ENCODE measurements at places on chromosomes 4 and X.

- peak; percentile 60 for DNase-seq
Observed at GRCh38 chrX:68732906-68733493, 85.5 kb downstream of the STARD8 start.

DNA sequence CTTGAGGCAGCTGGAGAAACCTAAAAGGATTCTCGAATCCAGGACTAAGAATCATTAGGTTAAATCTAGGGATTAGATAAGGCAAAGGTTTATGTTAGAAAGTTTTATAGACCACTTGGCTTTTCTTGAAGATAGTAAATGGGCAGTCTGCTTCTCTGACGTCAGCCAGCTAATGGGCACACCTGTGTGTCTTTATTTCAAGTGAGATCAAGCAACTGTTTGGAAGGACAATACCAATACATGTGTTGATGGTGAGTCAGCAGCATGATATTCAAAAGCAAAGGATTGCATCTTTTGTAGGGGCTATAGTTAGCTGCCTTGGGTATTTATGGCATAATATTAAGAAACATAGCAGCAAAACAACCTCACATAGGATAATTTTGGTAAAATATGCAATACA lies 46.5 kb upstream of the GRPR start:
- DNase-seq = no peak

GRCh38 chr4:10099499-10100325 lies 16.9 kb downstream of the WDR1 start:
- DNase-seq = peak; percentile 83

DNA sequence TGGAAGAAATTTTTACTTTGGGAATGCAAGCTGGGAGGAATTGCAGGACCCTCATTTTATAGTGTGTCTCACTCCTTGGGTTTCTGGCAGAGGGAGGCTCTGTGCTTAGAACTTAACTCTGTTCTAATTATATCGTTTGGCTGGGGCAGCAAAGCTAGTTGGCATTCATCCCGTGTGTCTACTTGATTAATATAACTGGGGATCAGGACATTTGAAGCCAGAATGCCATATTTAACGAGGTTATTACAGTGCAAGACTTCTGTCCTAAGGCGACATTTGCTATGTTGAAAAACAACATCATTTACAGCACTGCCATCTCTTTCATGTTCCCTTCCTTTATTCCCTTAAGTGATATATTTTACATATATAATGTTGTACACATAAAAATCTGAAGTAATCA lies 179.1 kb upstream of the TBC1D9 start:
- DNase-seq = no peak

- DNase-seq = no peak
Observed at GRCh38 chr4:142913461-142914030, 67.4 kb upstream of the INPP4B start.

GRCh38 chr4:187387739-187388138 lies 607.8 kb upstream of the ZFP42 start:
- DNase-seq = no peak

- DNase-seq = no peak
Observed at GRCh38 chr4:154643493-154643892, 31.0 kb upstream of the FGG start.

GRCh38 chr4:114497116-114497515 lies 101.5 kb upstream of the UGT8 start:
- DNase-seq = no peak

DNA sequence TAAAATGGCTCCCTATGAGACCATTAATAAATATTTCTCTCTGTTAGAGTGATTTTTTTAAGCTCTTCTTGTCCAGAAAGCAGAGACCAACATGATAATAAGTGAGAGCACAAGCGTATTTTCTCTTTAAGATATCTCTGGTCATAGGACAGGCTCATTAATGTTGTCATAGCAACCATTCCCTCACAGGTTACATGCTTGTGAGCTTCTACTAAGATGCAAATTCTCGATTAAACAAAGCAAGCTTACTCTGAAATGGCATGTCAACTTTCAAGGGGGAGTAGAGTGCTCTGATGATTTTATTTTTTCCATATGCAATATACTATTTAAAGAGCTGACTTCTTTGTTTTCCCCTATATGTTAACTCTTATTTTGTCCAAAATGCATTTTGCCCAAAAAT lies 487.2 kb upstream of the LCORL start:
- DNase-seq = no peak

All from WERI-Rb-1 (cell line).